ENCODE measurements at places on chromosomes 6 and 20.

DNA sequence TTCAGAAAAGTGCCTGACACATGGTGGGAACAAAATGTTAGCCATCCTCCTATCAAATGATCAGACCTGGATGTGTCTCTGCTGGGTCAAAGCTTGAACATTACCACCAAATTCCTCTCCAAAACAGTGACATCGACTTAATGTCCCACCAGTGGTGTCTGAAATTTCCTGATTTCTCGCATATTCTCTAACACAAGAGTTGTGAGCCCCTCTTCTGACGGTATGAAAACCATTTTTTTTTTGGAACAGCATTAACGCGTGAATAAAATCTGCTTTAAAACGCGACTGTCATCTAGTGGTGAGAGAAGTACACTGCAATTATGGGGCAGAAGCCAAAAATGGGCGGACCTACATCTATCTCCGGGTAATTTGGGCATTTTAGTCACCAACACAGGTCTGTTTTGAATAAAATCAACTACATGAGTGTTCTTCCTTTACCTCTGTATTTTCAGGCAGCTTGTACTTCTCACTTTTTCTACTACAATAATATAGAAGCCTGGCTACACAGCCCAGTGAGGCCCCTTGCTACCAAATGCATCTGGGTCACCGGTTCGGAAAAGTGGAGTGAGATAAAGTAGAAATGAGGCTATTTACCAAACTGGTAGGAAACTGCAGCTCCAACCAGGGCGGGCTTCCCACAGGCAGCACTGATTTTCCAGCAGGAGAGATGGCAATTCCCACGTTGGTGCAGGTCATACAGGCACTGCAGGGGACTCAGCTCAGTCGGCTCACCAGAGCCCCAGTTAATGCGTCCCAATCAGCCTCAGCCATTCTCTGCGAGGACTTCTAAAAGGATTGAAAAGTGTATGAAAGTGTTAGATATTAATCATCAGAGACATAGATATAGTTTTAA is 27.4 kb downstream of the MGME1 start:
- no peak for DNase-seq

DNA sequence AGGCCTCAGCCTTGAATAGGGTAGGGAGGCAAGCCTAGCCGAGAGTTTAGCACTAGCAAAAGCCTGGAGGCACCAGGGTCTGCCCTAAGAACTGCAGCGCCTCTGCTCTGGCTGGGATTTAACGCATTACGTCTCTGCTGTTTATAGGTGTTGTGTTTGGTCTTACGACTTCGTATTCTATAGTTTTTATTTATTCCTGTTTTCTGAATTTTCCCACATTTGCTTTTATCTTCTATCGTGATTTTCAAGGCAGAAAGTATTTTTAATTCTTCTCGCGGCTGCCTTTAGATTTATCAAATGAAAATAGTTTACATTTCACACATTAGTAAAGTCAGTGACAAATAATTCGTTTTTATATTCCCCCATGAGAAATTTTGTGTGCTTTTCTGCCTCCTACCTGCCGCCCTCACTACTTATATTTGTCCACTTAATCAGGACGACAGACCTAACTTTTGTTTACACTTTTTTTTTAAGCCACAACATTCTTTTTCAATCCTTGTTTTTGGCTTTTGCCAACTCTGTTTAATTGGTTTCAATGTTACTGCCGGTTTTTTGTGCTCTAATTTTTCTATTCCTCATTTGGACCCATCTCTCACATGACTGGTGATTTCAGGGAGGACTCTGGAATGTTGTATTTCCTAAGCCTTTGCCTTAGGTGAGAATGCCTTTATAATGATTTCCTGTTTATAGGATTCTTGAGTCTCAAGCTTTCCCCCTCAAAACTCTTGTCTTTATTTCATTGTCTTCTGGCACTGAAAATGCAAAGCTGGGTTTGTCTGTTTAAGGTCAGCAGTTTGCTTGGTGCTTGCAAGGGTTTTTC is 1.3 kb upstream of the LZTS3 start:
- no peak for DNase-seq

- DNase-seq = no peak
Measured at GRCh38 chr6:168231393-168231957, 88.1 kb downstream of the DACT2 start.

DNA sequence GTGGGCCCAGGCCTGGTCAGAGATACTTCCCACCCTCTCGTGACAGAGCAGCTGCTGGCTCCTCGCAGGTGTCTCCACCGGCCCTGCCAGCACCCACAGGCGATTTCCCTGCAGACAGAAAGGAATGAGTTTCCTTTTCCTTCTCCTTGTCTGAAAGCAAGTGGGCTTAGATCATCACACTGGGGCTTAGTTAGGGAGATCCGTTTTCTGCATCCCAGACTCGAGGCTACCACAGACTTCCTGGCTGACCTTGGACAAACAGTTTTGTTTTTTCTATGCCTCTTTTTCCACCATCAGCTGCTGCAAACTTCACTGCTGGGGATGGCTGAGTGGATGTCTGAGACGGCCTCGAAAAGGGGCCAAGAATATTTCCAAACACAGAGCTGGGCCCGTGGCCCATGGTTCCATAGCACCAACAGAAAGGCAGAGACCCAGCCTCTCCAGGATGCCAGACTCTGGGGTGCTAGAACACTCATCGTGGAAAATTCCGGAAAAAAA is 86.5 kb downstream of the BANF2 start:
- DNase-seq = no peak

DNA sequence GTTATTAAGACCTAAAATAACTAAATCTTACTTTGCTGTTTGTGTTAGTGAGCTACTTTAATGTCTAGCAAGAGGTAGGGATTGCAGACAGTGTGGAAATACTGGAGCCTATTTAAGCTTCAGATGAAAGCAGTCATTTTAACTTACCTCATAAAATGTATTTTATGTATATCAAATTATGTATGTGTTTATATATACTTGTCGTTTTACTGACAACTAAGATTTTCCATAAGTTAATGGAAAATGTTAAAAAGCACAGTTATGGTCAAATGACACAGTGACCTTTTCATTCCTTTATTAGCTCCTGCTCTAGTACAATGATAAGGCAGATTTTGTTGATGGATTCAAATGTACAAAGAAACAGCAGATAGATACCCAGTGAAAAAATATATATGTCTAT is 34.6 kb downstream of the QKI start:
- DNase-seq = no peak

DNA sequence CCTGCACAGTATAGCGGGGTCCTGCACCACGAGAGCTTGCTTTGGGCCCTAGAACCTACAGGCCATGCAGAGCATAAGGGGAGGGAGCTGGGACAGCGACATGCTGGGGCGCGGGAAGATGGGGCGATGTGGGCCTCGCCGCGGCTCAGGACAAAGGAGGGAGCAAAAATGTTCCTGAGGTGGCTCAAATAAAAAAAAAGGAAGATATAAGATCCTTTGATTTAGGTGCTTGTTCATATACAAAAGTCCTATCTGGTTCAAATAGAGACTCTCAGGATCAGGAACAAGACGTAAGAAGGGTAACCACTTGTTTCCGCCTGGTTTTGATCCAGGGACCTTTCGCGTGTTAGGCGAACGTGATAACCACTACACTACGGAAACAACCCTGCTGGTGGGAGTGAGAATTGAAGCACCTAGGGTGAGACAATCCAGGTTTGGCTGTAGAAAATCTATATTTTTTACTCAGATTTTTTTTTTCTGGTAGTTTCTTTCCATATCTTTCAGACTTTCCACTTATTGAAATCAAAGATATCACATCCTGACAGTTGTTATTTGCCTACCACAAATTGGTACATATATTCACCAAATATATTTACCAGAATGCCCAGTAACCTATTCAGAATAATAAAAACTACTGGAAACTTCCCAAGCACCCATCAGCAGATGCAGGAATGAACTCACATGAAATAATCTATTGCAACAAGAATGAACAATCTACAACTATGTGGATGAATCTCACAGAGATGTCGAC is 177.9 kb upstream of the ZNF184 start:
- DNase-seq = no peak

DNA sequence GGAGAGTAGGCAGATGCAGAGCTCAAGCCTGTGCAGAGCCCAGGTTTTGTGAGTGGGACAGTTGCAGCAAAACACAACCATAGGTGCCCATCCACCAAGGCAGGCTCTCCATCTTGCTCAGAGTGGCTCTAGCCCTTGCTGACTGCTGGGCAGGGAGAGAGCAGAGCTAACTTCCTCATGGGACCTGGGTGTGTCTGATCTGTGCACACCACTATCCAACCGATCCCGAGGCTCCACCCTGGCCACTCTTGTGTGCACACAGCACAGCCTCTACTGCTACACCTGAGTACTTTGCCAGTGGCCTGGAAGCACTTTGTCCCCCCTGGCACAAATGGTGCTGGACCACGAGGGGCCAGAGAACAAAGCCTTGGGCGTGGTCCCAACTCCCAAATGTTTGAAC is 7.9 kb upstream of the DEFB125 start:
- no peak for DNase-seq

DNA sequence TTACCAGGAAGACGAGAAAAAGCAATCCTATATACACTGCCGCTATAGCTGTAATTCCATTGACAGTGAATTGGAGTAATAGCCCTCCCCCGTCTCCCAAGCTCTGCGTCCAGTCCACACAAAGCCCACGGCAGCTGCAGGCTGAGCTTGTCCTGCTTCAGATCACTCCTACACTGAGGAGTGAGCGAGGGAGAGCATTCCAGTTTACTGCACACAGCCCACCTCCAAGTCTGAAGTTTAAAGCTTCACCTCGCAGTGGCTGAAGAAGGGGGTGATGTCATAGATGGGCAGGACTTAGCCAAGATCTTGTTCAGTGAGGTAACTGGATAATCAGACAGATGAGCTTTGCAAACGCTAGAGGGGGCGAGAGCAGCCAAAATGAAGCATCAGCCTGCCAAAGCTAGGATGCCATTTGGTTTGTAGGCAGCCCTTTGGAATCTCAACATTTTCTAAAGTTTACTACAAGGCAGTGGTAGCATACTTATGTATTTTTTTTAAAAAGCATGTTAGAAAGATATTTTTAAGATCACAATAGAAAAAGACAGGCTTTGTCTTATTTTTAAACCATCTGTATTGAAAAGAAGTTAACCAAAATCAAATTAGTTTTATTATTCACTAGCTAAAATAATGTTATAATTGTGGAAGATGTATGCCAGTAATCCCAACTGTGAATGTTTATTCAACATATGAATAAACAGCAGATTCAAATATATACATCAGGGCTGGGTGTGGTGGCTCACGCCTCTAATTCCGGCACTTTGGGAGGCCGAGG is at the start of gene FLRT3:
TSS of gene FLRT3 (minus strand) at position 213 of the 772 bp plus-strand sequence. CDS start 10,106 bp downstream, outside the sequence.
- no peak for DNase-seq

- DNase-seq = no peak
Measured at GRCh38 chr6:137692806-137693205, 174.3 kb upstream of the TNFAIP3 start.

- DNase-seq = no peak
Measured at GRCh38 chr6:109087661-109088264, 6.9 kb downstream of the SESN1 start.

DNA sequence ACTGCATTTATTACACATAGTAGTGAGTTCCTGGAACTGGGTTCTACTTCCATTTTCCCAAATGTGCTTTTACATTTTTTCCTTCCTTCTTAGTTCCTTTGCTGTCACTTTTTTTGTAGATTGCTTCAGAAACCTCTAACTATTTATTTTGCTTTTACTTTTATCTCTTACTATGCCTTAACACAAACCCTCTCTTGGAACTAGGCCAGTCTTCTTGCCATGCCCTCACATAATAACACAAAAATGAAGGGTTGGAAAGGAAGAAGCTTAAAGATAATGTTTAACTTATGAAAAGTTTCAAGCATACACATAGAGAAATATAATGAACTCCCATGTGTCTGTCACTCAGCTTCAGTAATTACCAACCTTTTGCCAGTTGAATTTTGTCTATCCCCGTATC is 27.1 kb downstream of the TOP1 start:
- no peak for DNase-seq

- DNase-seq = no peak
Measured at GRCh38 chr6:72417759-72418158, 204.1 kb upstream of the KCNQ5 start.

- no peak for DNase-seq
Measured at GRCh38 chr6:144214622-144215401, 64.5 kb downstream of the STX11 start.

GRCh38 chr6:116866281-116866871 is 10.7 kb upstream of the RFX6 start:
- DNase-seq = no peak

- no peak for DNase-seq
Measured at GRCh38 chr6:147298461-147298860, 94.2 kb downstream of the STXBP5 start.

GRCh38 chr6:99530627-99531026 is 15.4 kb upstream of the USP45 start:
- no peak for DNase-seq

GRCh38 chr6:30013291-30013922 is 47.7 kb upstream of the POLR1H start:
- DNase-seq = no peak

GRCh38 chr6:18241208-18242038 is 22.9 kb downstream of the DEK start:
- no peak for DNase-seq

GRCh38 chr6:134667111-134667510 is 282.8 kb downstream of the ALDH8A1 start:
- no peak for DNase-seq

DNA sequence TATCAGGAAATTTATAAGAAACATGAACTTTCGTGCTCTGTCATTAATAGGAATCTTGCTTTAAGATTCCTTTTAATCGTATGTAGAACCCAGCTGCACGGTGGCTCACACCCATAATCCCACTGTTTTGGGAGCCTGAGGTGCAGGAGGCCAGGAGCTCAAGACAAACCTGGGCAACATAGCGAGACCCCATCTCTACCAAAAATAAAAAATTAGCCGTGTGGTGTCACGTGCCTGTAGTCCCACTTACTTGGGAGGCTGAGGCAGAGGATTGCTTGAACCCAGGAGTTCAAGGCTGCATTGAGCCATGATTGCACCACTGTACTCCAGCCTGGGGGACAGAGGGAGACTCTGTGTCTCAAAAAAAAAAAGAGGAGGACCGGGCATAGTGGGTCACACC is 7.4 kb downstream of the PTPRA start:
- DNase-seq = no peak

DNA sequence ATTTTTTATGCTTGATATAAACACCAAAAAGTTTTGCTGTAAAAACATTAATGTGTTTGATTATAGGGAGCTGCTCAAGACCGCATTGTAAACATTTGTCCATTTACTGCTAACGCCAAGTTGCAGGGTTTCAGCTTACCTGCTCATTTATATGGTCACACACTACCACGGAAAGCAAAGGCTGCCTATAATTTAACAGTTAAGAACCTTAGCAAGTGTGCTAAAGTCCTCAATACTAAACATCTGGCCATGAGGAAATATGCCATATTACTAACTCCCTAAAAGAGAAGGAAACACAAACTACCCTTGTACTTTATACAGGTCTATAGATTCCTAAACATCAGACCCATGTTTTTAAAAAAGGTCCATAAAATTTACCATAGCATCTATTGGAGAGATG is 129.5 kb downstream of the ASCC3 start:
- no peak for DNase-seq

- DNase-seq = no peak
Measured at GRCh38 chr6:119333707-119334295, 15.8 kb downstream of the MAN1A1 start.

Measured in esophagus squamous epithelium (tissue), 5 donors.